ENCODE measurements at places on chromosomes 4 and X. TPM values are rescaled to one million over a fixed set of nuclear protein-coding genes. Genes with fewer than 3 reads are reported as not detected.

- no peak for DNase-seq
Observed at GRCh38 chr4:183797011-183797444, 108.1 kb upstream of the STOX2 start.

Gene CTBP1
- total RNA-seq, result 109 TPM

DNA sequence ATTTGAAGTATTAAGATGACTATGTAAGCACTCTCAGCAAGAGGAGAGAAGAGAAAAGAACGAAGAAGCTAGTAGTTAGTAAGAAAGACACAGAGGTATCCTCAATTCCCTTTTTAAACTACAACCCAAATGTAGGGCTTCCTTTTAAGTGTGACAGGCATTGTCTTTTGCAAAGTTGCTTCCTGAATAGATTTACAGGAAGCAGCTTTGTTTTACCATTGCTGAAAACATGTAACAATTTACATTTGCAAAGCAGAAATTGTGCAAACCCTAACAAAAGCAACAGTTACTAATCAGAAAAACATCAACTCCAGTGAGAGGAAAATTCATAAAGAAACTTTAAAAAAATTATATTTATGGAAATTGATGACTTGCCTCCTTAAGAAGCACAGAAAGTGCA is 96.4 kb downstream of the FAM13A start:
- no peak for DNase-seq

- DNase-seq, result no peak
Observed at GRCh38 chr4:88722276-88722780, 24.7 kb upstream of the NAP1L5 start.

DNA sequence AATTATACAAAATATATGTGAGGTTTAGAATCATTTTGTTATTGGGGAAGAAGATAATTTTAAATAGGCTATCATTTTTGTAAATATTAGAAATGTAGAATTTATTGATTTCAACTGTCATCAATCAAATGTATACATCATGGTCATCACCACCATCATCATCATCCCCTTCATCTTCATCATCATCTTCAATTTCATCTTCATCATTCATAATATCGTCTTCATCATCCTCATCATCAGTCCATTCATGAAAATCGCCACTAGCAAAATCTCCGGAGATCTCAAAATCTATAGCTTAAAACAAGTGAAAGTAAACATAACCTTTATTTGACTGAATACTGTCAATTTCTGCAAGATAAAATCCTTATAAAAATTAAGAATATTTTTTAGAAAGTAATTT is 499.5 kb downstream of the SPOCK3 start:
- DNase-seq, result no peak

Gene P2RY10
- 10.4 TPM for total RNA-seq

Gene GLRA2
- total RNA-seq, result not detected

Gene PPA2
- 63.1 TPM for total RNA-seq

Gene SLC49A3
- total RNA-seq, result 15.9 TPM

- no peak for DNase-seq
Observed at GRCh38 chr4:86967798-86968197, 33.0 kb downstream of the AFF1 start.

Gene SUPT20HL2
- total RNA-seq, result not detected

Gene ARSJ
- 0.24 TPM for total RNA-seq

Gene MAP3K15
- 0.17 TPM for total RNA-seq

GRCh38 chrX:111914398-111915090 is 38.6 kb downstream of the TRPC5OS start:
- DNase-seq, result no peak

DNA sequence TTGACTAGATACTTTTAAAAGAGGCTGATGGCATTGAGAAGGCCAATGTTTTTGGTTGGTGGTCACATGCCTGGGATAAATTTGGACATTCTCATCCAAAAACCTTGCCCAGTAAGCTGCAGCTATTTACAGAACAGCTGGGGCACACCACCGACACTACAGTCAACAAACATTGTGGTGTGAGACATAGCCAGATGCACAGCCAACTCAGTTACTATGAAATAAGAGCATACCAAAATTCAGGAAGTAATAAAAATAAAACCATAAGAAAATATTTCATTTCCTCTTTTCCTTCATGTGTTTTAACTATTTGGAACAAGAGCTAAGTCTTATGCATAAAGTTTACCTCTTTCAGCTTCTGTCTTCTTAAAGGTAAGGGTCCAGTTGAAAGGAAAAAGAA is 8.8 kb downstream of the PPM1K start:
- DNase-seq, result no peak

GRCh38 chr4:103996064-103996463 is 276.3 kb upstream of the TACR3 start:
- no peak for DNase-seq

DNA sequence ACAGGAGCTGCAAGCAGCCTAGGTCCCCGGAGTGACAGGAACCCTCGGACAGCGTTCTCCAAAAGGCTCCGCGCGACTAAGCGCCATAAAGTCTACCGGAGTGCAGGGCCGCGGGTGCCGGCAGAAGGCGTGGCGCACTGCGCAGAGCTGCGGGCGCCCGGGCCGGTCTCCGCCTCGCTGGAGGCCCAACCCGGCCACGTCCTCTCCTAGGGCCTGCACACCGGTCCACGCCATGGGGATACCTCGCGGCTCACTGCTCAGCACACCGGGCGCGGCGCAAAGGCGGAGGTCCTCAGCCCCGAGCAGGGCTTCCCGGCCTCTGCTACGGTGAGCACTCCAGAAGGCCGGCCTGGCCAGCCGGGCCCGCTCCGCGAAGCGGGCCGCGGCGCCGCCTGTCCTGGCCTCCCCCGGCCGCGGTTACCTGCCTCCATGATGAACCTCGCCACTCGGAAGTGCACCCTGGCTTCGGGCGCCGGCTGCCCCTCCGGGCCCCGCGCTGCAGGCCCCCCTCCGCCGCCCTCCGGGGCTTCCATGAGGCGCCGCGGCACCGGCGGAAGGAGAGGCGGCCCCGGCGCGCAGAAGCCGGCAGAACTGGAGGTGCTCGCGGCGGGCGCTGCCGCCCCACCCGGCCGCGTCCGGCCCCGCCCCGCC is at the start of gene CCNQ:
CCNQ (minus strand) TSS at position 599 of the 651 bp plus-strand sequence; CDS start at position 533, 66 bp downstream.
- no peak for DNase-seq

Gene GC
- total RNA-seq, result not detected

Gene AKAP4
- total RNA-seq, result not detected

- no peak for DNase-seq
Observed at GRCh38 chr4:47493238-47494123, 8.4 kb downstream of the ATP10D start.

- DNase-seq, result no peak
Observed at GRCh38 chrX:1212532-1212931, at the start of gene CRLF2. TSS of gene CRLF2 (minus strand) at chrX:1212649. CDS start at chrX:1212634, 15 bp downstream.

Gene PPEF1
- not detected for total RNA-seq

DNA sequence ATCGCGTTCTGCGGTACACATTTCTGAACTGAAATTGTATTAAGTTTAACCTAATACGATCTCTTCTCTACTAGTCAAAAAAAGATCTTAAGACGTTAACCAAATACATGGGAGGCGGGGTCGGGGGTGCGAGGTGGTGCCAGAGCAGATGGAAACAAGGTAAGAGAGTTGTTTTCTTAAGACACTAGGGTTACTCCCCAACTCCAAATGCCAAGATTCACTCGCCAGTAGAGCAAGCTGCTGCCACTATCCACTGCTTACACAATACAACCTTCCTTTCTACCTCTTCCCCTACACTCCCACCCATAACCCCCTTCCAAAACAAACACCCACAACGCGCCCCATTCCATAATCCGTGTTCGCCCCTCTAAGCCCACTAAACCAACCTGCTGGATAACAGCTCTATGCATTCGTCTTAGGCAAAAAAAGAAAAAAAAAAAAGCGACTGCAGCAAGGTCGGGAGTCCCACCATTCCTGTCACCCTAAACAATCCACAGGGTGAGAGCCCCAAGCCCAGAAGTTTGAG is 1.3 kb downstream of the LCORL start:
- no peak for DNase-seq

GRCh38 chrX:91080822-91081221 is 353.8 kb upstream of the PABPC5 start:
- no peak for DNase-seq

DNA sequence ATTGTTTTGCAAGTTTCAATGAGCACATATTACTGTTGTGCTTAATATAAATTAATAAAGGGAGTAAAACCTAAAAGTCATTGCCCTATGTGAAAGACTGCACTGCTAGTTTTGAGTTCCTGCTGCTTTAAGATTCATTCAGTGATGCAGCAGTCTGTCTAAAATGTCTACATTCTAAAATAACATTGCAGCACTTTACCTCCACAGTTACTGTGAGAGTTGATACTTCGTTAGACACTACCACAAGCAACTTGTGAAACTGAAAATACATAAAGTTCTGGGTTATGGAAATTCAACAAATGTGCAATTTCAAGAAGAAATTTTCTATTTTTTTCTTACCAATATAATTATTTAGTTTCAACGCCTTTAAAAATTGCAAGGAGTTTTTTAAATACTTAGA is 1175.2 kb upstream of the DIAPH2 start:
- no peak for DNase-seq

DNA sequence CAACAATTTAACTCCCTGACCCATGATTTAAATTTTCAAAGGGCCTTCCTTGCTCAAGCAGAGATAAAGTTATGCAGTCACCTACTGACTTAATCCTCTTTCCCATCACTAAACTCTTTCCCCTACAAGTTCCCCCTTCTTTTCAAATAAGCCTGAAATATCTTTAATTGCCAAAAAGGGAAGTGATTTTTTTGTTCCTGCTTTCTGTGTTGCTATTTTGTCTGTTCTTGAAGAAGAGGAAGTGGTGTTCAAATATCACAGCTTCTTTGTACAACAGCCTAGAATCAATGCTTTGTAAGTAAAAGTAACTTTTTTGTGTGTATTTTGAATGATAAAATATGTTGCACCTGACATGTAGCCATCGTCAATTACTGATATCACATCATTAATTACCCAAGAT is 595.9 kb downstream of the CENPC start:
- no peak for DNase-seq

DNA sequence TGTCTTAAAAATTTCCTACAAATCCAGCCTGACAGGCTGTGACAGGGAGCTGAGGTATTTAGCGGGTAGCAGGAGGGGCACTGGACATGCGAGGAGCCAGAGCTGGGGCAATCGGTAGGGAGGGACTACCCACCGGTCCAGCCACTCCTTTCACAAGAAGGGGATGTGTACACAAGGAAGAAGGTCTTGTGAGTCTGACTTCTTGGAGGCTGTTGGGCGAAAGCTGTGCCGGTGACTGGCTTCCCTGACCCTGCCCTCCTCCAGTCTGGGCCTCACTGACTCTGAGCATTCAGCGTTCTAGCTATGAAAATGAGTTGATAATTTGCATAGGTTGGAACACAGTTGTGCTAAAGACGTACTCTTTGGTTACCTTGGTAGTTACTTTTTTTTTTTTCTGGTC is 12.7 kb upstream of the CXCL8 start:
- no peak for DNase-seq

DNA sequence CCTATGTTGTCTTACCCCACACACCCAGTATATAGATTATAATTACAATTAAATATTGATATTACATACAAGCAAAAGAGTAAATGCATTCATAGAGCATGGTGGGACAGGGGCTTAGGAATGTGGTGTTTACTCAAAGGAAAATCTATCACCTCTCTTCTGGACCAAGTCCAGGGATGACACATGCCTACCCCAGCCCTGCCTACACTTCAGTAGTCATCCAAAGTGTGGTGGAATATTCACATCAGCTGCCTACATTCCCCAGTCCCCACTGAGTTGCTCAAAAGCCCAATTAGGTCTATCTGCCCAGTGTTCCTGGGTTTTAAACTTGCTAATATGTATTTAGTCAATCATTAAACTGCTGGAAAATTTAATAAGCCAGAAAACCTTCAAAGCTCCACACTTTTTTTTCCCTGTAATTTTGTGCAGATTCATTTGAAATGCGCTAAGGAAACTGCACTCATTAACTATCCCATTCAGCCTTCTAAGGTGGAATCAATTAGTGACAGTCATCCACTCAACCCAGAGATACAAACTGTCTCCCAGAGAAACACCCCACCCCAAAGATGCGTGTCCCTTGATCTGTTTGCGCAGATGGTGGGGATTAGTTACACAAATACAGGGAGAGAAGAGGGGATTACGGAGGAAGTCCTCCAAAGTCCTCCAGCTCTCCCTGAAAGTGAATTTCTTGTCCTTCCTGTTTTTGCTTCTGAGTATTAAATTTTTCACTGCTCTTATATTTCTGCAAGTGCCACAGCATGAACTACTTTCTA is 91.7 kb upstream of the KDR start:
- no peak for DNase-seq

DNA sequence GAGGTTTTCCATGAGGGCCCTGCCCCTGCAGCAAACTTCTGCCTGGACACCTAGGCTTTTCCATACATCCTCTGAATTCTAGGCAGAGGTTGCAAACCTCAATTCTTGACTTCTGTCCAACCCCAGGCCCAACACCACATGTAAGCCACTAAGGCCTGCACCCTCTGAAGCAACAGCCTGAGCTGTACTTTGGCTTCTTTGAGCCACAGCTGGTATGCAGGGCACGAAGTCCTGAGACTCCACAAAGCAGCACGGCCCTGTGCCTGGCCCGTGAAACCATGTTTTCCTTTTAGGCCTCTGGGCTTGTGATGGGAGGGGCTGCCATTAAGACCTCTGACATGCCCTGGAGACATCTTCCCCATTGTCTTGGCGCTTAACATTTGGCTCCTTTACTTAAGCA is 728.4 kb upstream of the FTHL17 start:
- no peak for DNase-seq

DNA sequence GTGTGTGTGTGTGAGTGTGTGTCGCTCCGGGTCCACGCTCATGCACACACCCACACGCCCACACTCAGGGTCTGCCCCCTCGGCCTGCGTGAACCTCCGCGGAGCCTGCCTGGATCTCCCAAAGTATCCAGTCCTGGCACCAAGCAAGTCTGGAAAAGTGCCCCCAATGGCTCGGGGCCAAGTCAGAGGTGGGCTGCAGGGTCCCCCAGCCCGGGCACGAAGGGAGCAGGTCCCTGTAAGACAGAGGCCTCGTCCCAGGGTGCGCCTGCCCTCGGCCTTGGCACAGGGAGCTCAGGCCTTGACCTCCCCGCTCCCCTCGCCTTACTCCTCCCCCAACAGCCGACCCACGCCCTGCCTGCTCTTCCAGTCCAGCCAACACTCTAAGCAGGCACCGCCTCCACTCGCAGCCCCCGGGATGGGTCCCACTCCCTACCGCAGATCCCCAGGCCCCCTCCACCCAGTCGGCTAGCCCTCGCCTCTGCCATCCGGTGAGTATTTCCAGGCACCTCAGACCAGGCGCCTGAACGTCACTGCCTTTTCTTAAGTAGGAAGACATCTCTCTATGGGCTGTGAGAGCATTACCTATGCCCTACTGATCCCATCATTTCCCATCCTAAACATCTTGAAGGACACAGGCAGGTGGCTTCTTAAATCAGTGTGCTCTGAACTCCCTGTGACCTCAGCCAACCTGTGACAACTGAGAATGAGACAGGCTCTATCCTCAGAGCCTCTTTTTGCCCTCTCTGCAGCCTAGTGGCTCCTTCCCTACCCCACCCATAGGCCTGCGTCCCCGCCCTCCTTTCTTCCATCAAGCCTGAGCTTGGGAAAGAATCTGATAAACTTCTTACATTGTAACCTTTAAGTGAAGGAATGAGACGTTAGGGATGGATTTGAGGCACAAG is 704 bp downstream of the FAM114A1 start:
- DNase-seq, result no peak

Gene NAP1L2
- 1.1 TPM for total RNA-seq
